Myocyte (in vitro differentiated cells): ENCODE measurements at places on chromosomes 5 and 9.

DNA sequence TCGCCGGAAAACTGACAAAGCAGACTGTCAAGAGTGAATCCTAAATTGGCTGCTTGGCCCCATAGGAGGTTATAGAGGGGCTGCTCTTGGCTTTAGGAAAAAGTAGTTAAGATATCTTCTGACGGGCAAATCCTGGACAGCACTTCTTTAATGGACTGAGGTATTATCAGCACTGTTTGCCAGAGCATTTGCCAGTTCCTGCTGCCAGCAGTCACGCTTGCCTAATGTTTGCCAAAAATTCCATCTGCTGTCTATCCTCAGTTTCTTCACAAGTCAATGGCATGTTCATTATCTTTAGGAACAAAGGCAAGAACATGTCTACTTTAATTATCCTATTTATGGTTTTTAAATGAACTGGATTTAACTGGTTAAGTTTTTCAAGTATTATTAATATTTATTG, 25.8 kb upstream of the SREK1 start:
- no peak for DNase-seq

DNA sequence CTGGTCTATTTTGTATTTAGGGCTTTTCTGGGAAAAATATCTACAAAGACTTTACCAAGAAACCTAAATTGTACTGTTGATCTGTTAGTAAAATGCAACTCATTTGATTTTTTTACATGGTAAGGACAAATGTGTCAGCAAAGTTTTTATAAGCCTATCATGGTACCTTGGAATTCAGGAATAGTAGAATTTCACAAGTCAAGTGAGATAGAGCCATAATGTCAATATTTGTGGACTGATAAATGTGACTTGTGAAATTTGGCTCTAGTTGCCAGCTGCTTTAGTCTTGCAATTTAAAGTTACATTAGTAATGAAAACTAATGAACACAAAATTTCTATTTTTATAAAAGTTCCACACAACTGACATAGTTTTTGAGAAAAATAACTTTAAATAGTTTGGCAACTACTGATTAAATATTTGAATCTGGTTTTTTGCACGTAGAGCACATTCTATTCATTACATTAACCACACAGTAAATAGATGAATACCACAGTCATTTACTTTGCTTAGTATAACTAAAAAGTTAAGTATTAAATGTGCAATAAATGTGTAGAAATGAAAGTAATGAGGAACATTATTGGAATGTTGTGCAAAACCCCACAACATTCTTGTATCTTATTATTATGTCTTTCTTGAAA, 41.2 kb upstream of the RIOK2 start:
- DNase-seq = no peak

GRCh38 chr5:31630931-31631330, 8.0 kb upstream of the PDZD2 start:
- DNase-seq = peak; percentile 72

DNA sequence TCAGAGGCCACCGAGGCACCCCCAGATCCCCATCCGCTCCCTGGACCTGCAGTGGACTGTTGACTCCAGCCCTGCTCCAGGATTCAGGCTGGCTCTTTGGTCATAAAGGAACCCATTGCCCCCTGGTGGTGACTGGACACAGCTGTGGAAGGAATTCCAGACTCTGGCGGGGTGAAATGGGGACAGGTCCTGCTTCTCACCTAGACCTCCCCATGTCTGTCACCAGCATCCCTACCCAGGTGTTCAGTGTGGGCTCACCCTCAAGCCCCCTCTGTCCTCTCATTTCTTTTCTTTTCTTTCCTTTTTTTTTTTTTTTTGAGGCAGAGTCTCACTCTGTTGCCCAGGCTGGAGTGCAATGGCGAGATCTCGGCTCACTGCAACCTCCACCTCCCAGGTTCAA, 25.5 kb upstream of the STXBP1 start:
- peak; percentile 87 for DNase-seq
